ENCODE measurements at places on chromosomes 2 and 18. TPM values are rescaled to one million over a fixed set of nuclear protein-coding genes. Genes with fewer than 3 reads are reported as not detected.

The PRKAG3 gene
- total RNA-seq: not detected

The ONECUT2 gene
- total RNA-seq: under 0.01 TPM

The SPP2 gene
- total RNA-seq: not detected

The CRYGC gene
- total RNA-seq: not detected

The SP140 gene
- 0.58 TPM for total RNA-seq

The R3HDM1 gene
- 32.7 TPM for total RNA-seq

The KDM3A gene
- 60.9 TPM for total RNA-seq

The TBR1 gene
- total RNA-seq: 0.11 TPM

The ALLC gene
- not detected for total RNA-seq

The EPAS1 gene
- total RNA-seq: 563 TPM

The FZD7 gene
- 11.0 TPM for total RNA-seq

The GCKR gene
- total RNA-seq: not detected

The HOXD13 gene
- not detected for total RNA-seq

The NEU2 gene
- not detected for total RNA-seq

The RAPGEF4 gene
- total RNA-seq: 8.0 TPM

The MGAT5 gene
- 51.7 TPM for total RNA-seq

The SESTD1 gene
- total RNA-seq: 26.3 TPM

The STPG4 gene
- total RNA-seq: 0.42 TPM

The MTCL1 gene
- 2.4 TPM for total RNA-seq

The CCBE1 gene
- total RNA-seq: 0.92 TPM

The ST3GAL5 gene
- total RNA-seq: 139 TPM

The LBX2 gene
- 1.9 TPM for total RNA-seq

The IL36RN gene
- not detected for total RNA-seq

The RBM43 gene
- 10.6 TPM for total RNA-seq

The ASAP2 gene
- total RNA-seq: 55.3 TPM

The MLPH gene
- 41.3 TPM for total RNA-seq

The BCL11A gene
- 12.8 TPM for total RNA-seq

The MAP2 gene
- 90.3 TPM for total RNA-seq
